ENCODE measurements at places on chromosomes 1 and 21.

- peak; percentile 44 for DNase-seq
Measured at GRCh38 chr1:26164036-26164860, 4.5 kb downstream of the C1orf232 start.

DNA sequence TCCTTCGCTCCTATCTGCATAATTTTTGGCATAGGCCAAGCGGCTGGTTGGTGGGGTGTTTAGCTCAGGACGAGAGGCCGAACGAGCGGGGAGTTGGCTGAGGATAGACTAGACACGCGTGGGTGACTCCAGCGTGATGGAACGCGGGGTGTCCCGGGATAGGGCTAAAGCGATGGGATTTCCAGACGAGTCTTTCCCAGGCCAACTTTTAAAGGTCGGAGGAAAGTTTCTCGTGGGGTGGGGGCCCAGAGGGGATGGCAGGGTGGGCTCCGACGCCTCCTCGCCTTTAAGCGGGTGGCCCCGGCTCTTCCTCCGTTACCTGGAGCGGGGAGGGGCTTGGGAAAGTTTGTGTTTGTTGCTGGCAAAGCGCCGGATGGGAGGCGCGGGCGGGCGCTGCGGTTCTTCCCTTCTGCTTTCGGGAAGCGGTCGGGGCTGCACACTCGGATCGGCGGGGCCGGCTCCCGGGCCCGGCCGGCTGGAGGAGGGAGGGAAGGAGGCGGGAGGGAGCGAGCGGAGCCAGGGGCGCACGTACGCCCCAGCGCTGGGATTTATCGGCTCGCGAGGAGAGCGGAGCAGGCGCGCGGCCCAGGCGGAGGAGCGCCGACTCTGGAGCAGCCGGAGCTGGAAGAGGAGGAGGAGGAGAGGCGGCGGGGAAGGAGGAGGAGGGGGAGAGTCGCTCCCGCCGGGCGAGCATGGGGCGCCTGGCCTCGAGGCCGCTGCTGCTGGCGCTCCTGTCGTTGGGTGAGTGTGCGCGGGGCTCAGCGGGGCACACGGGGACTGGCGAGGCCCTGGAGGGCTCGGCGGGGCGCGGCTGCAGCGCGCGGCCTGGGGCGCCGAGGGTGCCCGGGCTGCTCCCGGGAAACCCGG is at the start of gene PTGFRN:
Gene PTGFRN (plus strand): TSS at position 405 of the 867 bp plus-strand sequence. CDS start 288 bp downstream, at position 693.
- no peak for DNase-seq

GRCh38 chr1:26280333-26281042 is 602 bp downstream of the SH3BGRL3 start:
- DNase-seq = peak; percentile 40

DNA sequence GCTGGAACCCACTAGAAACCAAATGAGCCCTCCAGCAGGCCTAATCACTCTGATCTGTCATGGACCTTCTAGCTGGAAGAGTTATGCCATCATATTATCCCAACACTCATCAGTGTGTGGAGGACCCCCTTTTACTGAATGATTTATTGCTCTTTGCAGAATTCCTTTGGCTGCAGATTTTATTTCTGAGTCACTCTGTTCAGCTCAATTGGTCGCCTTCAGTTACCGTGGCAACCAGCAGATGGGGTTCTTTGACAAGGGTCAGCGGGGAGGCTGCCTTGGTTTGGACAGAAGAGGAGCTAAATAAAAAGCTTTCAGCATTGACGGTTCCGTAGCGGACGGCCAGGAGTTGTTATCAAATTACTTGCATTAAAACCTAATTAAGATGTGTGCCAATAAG is 220.1 kb downstream of the SDCCAG8 start:
- DNase-seq = no peak

DNA sequence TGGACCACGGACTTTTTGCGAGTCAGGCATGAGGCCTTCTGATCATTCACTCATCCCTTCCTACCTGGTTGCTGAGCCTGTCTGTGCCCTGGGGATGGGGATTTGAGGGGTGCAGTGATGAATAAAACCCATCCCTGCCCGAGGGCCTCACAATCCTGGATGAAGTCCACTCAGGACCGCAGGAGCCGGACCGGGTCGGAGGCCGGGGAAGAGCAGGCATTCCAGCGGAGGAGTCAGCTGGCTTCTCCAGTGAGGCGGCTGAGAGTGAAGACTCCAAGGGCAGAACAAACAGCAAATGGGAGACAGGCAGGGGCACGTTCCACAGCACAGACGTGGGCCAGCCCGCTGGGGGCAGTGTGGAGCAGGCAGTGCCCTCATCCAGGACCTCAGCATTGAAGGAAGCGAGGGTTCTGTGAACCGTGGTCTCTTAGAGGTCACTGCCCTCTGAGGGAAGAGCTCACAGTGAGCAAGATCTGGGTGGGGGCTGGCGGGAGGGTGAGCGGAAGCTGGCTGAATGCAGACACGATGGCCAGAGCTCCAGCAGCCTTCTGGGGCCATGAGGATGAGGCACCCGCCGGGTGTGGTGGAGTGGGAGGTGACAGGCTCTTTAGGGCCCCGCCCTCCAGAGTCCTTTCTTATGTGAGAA is 10.9 kb upstream of the LRRC3 start:
- DNase-seq = no peak
